ENCODE measurements at places on chromosomes 3 and 15.

DNA sequence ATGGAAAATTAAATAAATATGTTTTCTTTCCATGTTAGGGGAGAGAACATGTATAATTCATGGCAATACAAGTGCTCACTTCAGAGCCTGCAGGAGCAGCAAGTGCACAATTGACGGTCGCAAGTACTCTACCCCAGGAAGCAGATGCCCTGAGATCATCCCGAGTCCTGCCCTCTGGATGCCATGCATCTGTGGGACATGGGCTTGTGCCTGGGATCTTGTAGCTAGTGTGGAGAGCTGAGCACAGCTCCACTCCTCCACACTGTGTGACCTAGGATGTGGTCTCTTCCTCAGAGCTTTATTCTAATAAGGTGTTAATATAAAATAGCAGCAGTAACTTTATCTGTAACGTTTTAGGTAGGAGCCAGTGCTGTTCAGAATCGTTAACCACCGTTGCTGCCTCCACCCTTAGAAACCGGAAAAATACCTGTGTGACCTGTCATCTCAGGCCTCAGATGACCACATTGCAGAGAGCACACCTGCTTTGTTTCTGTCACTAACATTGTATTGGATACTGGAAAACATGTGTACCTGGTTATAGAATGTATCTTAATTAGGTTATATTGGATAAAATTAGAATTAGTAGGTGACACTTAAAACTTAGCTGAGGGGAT lies 105.0 kb upstream of the GOLGA6L6 start:
- DNase-seq: no peak

GRCh38 chr15:95644100-95644875 lies 686.2 kb upstream of the NR2F2 start:
- no peak for DNase-seq

DNA sequence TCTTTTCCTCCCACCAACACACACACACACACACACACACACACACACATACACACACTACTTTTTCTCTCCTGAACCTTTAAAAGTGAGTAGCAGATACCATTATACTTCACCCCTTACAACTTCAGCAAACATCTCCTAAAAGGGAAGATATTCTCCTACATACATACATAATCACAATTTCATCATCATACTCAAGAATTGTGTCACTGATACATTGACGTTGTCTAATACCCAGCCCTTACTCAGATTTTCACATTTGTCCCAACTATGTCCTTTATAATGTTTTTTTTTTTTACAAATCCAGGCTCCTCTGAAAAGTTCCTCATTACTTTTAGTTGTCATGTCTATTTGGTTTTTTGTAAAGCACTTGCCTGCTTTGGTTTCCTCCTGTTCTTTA lies 18.5 kb downstream of the ABHD6 start:
- DNase-seq: no peak

GRCh38 chr15:57196865-57197264 lies 179.4 kb upstream of the CGNL1 start:
- no peak for DNase-seq

GRCh38 chr3:149120051-149120972 lies 9.1 kb upstream of the HPS3 start:
- peak; percentile 72 for DNase-seq

DNA sequence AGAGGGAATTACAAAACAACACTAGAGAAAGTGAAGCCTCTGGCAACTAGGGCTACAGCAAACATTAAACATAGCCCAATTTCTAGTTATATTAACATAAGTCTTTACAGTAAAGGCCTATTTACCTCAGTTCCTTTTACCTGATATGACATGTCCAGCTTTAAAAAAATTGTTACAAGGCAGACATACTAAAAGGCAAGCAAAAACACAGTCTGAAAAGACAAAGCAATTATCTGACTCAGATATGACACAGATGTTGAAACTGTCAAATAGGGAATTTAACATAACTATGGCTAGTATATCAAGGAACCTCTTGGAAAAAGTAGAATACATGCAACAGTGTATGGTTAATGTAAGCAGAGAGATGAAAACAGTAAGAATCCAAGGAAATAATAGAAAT lies 238.6 kb downstream of the RAP2B start:
- DNase-seq: no peak

DNA sequence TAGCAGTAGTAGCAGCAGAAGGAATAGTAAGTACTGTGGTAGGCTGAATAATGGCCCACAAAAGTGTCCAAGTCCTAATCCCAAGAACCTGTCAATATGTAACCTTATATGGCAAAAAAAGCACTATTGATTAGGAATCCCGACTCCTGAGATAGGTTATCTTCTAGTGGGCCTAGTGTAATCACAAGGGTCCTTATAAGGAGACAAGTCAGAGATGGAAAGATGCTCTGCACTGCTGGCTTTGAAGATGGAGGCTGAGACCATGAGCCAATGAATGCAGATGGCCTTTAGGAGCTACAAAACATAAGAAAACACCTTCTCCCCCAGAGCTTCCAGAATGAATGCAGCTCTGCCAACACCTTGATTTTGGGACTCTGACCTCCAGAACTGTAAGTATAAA lies 36.0 kb downstream of the TIPARP start:
- DNase-seq: no peak

GRCh38 chr15:38520035-38520434 lies 44.6 kb downstream of the RASGRP1 start:
- no peak for DNase-seq

GRCh38 chr15:41495736-41496599 lies 2.3 kb downstream of the ITPKA start:
- DNase-seq: no peak

DNA sequence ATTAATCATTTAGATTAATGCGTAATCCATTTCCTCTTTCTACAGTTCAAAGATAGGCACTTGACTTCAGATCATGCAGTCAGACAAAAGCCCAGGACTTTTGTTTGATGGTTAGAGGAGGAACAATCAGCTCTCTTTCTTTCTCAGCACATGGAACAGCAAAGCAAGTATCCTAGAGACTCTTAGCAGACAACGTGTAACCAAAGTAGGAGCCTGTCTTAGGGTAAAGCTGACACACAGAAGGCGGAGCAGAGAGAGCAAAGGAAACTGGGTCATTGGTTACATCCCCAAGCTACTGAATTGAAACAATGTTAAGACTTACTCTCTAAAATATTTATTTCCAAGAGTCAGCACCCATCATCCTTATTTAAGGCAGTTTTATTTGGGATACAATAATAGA lies 110.0 kb upstream of the HES1 start:
- no peak for DNase-seq

DNA sequence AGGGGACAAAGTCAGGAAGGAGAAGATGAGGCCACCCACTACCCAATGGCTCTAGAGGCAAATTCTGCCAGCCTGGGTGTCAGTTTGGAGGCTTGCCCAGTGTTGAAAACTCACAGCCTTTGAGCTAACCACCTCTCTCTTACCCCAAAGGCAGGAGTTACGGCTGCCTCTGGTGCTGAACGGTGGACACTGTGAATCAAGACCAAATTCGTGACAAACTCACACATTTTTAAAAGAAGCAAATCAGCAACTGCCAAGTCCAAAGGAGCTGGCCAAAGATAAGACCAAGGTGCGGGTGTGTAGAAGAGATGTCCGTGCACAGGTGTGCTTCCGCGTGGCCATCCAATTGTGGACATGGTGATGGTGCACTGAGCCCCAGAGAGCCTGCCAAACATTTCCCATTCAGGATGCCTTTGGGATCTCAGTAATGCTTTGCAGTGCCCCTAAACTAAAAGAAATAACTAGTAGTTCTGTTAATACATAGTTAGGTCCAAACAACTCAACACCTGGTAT lies 74.6 kb downstream of the FAM174B start:
- DNase-seq: no peak

- peak; percentile 55 for DNase-seq
Measured at GRCh38 chr15:90191794-90192509, 9.2 kb upstream of the SEMA4B start.

DNA sequence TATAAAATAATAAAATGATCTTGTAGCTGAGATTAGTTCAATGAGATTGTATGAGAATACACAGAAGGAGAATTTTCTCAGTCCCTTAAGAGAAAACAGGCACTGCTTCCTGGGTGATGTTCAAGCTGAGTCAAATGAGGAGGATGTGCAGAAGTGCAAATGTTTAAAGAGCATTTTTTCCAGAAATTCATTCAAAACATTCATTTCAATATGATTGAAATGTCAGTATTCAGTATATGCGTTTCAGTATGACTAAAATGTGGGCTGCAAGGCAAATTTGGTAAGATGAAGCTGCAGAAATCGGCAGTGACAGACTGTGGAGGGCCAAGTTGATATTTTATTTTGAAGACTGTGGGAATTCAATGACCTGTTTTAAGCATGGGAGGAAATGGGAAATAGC lies 19.3 kb upstream of the PYDC2 start:
- no peak for DNase-seq

GRCh38 chr3:171962137-171962720 lies 77.1 kb upstream of the FNDC3B start:
- DNase-seq: no peak

GRCh38 chr15:91304786-91305185 lies 204.7 kb downstream of the SV2B start:
- no peak for DNase-seq

DNA sequence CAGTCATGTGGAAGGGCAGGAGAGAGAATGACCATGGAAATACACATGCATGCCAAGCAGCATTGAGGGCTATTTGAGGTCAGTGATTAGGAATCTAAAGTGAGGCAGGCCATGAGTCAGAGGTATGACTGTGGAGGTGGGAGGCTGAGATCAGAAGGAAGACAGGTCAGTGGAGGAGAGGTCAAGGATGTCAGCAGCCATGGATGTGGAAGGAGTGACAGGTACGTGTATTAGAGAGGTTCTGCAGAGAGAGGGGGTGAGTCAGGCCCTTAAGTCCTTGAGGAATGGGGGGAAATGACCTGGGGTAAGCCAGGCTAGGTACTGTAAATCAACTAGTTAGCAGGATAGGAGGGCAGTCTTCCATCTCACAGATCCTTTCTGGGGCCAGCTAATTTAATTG lies 166.6 kb downstream of the ANO10 start:
- no peak for DNase-seq

DNA sequence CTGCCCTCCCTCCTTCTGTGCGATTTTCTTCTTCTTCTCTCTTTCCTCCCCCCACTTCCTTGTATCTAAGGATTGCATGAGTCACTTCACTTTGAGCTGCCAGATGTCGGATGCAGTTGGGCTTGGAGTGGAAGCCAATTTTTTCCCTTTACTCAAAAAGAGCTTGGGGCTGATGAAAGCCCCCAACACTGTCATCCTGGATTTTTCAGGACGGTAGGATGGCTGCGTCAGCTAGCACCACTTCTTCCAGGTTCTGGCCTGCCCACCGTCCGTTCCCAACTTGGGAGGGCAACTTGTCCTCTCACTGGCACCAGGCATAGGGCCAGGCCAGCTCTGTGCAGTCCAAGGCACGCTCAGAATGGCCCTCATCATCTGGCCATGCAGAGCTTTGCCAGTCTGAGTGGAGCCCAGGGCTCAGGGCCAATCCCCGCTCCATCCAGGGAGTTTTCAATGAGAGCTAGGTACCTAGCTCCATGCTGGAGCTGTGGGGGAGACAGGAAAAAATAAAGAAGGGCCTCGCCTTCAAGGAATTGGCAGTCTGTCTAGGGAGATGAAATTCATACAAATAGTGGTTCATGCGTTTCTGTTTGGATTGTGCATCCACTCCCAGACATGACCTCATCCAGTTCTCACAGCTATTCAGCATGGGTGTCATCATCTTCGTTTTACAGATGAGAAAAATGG lies 47.7 kb upstream of the INSYN1 start:
- DNase-seq: no peak

DNA sequence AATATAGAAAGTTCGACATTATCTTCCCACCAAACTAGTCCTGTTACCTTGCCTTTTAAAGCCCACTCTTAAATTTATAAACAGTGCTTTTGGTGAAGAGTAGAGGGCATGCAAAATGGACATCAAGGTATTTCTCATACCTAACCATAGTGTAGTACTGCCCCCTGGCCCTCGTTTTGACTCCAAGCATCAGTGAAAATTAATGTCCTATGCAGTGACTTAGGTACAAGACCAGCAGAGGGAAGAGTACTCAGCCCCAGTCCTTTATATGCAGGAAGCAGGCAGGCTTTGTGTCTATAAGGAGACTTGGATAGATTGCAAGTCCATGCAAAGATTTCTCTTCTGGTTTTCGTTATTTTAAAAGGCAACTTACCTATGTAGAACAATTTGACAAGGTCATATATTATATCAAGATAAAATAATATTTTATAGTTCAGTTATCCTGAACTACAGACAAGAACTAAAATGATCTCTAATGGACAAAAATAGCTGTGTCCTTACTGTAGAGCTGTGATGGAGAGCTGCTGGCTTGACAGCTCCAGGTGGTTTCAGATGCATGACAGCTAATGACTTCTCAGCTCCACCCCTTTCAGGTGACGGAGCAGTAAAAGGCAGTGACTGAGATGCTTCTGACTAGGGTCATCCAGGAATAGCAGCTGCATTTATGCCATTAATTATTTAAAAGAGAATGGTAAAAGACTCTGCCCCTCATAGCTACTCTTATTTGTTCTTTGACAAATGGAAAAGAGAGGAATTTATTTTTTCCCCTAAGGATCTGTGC lies 646.1 kb downstream of the SQOR start:
- DNase-seq: no peak

DNA sequence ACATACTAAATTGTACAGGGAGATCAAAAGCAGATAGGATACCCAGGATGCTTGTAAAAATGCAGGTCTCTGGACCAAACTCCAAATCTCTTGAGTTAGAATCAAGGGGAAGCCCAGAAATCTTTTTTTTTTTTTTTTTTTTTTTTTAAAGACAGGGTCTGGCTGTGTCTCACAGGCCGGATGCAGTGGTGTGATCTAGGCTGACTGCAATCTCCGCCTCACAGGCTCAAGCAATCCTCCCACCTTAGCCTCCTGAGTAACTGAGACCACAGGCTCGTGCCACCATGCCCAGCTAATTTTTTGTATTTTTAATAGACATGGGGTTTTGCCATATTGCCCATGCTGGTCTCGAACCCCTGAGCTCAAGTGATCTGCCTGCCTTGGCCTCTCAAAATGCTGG lies 373.5 kb downstream of the SHQ1 start:
- DNase-seq: no peak

DNA sequence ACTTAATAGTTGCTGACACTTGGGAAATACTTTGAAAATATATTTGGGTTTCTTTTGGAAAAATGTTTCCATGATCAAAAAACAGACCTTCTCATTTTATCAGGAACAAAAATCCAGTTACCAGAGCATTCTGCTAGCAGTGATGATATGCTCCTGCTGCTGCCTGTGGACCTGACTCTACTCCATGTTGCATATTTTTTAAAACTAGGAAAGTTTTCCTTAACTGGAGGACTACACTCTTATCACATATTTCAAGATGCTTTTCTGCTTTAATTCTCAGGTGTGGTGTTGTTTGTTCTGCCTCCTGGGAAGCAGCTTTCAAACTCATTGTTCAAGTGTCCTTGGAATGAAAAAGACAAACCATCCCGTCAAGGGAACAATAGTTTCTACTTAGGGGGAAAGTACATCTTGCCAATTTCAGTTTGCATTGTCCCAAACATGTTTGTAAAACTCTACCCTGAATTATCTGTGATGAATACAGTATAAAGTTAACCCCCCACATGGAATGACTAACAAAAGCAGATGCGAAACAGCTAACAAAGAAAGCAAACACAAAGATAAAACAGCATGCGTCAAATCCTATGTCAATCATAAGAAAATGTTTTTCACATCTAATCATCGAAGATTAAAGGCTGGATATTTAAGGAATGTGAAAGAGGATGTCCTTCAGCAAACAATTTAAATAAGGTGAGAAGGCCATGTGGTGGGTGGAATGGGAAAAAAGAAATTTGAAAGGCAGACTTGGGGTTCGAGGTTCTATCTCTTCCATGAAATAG lies 40.1 kb upstream of the PSMD6 start:
- no peak for DNase-seq

GRCh38 chr15:66876421-66876730 lies 174.3 kb downstream of the SMAD6 start:
- no peak for DNase-seq

- no peak for DNase-seq
Measured at GRCh38 chr3:129918461-129918860, 24.9 kb upstream of the TMCC1 start.

Measured in GM13977 (cell line).